ENCODE measurements at places on chromosomes 11 and 22.

GRCh38 chr22:35258191-35258988, 1.1 kb downstream of the HMGXB4 start:
- no peak for DNase-seq

DNA sequence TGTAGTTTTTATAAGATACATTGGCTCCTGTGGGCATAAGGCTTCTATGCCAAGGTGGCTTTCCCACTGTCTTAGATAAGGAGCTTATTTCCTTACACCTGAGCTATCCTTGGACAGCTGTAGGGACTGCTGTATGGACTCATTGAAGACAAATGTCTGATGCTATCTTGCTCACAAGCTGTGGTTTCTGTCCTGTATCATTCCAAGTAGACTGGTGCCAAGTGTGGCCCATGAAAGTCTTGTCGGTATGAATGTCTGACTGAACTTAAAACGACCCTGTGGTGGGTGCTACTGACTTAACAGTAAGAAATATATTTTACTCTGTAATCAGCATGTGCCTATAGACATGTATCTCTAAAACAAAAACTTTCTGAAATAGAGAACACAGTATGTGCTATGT, 45.0 kb downstream of the LARGE2 start:
- no peak for DNase-seq

DNA sequence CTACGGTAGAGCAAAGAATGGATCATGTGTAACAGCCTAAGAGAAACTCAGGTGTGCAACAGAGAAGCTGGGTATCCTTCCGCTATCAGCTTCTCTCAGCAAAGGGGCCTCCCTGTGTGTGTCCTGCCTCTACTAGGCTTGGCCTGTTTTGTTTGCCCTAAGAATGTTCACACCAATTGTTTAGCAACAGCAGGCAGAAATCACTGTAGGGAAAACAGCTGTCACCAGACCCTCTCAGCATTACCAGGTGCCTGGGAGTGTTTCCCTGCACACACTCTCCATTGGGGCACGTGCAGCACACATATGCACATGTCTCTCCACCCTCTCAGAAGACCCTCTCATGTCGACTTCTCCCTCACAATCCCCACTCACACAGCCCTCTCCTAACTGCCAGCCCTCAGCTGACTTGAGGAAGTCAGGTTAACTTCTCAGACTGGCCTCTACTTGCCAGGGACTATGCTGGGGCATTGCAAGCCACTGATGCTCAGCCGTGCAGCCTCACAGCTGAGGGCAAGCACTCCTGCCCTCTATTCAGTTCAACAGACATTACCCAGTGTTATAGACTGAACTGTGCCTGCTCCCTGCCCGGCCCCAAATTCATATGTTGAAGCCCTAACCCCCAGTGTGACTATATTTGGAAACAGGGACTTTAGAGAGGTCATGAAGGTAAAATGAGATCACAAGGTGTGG, 97.6 kb downstream of the TRIM29 start:
- DNase-seq: no peak

DNA sequence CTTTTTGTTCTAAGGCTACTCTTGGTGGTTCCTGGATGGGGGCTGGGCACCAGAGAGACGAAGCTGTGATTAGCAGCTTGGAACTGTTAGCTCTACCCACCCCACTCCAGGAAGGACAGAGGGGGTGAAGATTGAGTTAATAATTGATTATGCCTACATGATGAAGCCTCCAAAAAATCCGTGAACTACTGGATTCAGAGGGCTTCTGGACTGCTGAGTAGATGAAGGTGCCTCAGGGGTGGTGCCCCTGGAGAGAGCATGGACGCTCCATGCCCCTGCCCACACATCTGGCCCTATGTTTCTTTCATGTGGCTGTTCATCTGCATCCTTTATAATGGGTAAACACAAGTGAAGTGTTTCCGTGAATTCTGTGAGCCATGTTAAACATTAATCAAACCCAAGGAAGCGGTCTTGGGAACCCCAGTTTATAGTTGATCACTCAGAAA, 47.3 kb upstream of the CYP2D6 start:
- no peak for DNase-seq

DNA sequence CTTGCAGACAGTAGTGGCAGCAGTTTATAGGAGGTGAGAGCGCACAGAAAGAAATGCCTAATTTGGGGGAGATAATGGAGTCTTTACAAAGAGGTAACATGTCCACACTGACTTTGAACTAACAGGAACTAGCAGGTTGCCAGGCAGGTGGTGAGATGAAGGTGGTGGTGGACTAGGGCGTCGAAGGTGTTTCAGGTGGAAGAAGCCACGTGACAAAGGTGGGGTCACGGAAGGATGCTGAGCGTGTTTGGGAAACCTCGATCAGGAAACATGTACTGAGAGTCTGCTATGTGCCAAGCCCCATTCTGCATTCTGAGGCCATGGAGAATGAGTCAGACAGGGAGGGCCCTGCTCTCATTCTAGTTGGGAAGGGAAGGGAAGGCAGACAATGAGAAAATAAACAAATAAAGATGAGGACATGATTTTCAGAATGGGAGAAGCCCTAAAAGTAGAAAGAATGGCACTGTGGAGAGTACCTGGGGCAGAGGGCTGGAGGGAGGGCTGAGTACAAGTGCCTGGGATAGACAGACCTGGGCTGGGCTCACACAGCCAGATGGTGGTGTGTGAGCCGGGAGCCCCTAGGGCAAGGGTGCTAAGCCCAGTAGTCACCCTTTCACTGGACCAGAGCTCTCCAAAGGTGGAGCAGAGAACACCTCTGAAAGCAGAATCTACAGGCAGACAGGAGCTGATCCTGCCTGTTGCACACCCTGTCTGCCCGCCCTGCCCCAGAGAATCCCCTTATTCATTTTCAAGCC, 16.2 kb upstream of the NNMT start:
- DNase-seq: no peak

- no peak for DNase-seq
Observed at GRCh38 chr22:43501878-43502277, 90.1 kb downstream of the MPPED1 start.

DNA sequence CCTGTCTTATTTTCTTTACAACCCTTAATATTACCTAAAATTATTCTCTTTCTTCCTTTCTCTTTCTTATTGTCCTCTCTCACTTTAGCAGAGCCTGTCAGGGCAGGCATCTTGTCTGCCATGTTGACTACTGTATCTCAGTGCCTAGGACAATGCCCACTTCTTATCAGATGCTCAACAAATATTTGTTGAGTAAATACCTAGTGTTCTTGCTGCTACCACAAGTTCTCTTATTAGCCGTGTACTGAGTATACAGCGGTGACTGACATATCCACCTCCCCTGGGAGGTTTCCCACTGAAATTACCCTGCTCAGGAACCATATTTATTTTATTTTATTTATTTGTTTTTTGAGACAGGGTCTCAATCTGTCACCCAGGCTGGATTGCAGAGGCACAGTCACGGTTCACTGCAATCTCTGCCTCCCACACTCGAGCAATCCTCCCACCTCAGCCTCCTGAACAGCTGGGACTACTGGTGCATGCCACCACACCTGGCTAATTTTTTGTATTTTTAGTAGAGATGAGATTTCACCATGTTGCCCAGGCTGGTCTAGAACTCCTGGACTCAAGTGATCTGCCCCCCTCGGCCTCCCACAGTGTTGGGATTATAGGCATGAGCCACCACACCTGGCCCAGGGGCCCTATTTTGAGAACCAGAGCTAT, 6.7 kb downstream of the HPX start:
- no peak for DNase-seq

DNA sequence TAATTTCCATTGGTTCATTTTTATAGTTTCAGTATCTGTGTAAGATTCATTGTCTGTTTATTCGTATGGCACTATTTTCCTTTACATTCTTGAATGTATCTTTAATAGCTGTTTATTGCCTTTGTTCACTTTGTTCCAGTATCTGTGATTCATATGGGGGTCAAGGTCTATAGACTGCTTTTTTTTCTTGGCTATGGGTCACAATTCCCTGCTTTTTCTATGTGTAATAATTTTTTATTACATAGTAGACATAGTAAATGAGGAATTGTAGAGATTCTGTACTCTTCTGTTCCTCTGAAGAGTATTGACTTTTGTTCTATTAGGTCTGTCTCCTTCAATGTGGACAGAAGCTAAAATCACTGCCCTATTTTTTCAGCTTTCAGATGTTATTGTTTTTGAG, 10.5 kb downstream of the ACRV1 start:
- no peak for DNase-seq

DNA sequence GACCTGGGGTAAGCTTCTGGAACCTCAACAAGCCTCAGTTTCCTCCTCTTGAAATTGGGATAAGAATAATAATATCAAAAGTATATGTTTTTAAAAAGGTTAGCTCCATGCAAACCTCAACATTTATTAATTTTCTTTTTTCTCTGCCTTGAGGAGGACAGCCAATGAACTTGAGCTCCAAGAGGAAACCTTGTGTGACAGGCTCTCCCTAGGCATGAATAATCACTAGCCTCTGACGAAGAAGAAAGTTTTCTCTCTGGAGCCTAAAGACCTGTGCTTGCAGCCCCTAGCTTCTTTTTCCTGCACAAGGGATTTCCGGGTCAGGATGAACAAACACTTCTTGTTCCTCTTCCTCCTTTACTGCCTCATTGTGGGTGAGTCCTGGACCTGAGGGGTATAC, at the start of gene PATE3:
TSS of gene PATE3 (plus strand) at position 301 of the 400 bp plus-strand sequence. CDS start at position 326, 25 bp downstream.
- no peak for DNase-seq

DNA sequence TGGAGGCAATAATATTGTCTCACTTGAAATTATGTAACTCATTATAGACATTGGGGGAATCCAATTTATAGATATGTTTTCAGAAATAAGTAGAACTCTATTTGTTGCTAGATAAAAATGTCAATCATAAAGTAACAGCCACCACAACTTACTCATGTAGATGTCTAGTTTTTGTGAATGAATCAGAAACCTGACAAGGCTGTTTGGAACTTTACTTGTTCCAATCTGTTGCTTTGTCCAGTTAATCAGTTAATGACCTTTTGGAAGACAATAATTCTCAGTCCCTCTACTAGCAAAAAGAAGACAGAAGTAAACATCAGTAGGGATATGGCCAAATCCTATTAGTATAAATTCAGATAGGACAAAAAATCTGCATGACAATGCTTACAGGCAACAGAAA, 1143.3 kb downstream of the LRRC4C start:
- no peak for DNase-seq

DNA sequence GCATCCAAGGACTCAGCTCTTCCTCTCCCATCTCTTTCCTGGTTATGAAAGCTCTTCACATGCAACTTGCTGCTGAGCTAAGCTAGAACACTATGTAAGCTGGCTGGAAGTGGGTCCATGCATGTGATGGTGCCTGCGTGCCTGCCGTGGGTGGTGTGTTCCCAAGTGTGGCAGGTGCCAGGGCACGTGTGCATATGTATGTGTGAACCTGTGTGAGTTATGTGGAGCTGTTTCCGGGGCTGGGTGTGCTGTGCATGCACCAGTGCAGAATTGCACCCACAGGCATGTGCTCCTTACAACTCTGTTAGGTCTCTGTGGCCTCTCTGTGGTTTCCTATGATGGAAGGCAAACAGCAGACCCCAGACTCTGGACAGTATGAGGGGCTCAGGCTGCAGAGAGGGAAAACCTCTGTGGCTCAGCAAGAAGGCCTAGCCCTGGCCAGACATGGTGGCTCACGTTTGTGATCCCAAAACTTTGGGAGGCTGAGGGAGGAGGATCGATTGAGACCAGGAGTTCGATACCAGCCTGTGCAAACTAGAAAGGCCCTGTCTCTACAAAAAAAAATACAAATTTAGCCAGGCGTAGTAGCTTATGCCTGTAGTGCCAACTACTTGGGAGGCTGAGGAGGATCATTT, 4.1 kb upstream of the P2RY6 start:
- DNase-seq: no peak

- no peak for DNase-seq
Observed at GRCh38 chr11:116638463-116638862, 134.3 kb downstream of the BUD13 start.

DNA sequence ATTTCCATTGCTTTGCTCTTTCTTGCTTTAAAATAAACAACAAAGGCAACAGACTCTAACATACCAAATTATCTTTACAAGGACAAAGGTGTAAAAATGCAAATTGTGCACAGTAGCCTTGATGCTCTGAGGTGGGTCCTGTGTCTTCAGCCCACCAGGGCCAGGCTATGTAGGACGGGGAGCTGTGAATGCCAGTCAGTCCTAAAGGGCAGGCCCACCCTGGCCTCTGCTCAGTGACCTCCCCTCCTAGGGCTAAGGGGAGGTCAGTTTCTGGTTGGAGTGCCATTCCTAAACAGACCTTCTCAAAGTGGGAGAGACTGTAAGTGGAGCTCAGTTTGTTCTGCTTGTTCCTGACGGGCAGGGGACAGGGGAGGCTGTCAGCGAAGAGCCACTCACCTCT, 78.0 kb upstream of the SUSD2 start:
- no peak for DNase-seq

DNA sequence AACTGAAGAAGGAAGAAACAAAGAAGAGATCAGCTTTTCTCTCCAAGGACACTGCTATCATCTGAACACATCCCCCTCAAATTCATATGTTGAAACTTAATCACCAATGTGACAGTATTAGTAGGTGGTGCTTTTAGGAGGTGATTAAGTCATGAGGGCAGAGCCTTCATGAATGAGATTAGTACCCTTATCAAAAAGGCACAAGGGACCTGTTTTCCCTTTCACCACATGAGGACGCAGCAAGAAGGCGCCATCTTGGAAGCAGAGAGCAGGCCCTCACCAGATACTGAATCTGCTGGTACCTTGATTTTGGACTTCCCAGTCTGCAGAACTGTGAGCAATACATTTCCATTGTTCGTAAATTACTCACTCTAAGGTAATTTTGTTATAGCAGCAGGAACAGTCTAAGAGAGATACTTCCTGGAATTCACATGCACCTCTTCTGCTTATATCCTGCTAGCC, 20.9 kb upstream of the CREB3L1 start:
- DNase-seq: no peak

- DNase-seq: peak; percentile 35
Observed at GRCh38 chr11:68661014-68661413, 23.3 kb upstream of the GAL start.

DNA sequence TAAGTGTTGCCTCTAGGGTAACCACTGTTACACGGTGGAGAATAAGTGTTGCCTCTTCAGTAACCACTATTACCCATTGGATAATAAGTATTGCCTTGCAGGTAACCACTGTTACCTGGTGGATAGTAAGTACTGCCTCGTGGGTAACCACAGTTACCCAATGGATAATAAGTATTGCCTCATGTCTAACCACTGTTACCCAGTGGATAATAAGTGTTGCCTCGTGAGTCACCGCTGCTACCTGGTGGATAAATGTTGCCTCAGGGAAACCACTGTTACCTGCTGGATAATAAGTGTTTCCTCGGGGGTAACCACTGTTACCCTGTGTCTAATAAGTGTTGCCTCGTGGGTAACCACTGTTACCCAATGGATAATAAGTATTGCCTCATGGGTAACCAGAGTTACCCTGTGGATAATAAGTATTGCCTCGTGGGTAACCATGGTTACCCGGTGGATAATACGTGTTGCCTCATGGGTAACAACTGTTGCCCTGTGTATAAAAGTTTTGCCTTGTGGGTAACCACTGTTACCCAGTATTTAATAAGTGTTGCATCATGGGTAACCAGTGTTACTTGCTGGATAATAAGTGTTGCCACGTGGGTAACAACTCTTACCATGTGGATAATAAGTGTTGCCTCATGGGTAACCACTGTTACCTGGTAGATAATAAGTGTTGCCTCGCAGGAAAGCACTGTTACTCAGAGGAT, 12.3 kb upstream of the NXPE4 start:
- no peak for DNase-seq

Data from Caco-2 (cell line).